ENCODE measurements at places on chromosomes 2 and 18.

- DNase-seq: no peak
Observed at GRCh38 chr2:126029316-126029715, 626.6 kb upstream of the GYPC start.

- DNase-seq: no peak
Observed at GRCh38 chr2:51028829-51029228, 3.1 kb downstream of the NRXN1 start.

GRCh38 chr2:47254464-47254863 is 99.4 kb upstream of the STPG4 start:
- no peak for DNase-seq

DNA sequence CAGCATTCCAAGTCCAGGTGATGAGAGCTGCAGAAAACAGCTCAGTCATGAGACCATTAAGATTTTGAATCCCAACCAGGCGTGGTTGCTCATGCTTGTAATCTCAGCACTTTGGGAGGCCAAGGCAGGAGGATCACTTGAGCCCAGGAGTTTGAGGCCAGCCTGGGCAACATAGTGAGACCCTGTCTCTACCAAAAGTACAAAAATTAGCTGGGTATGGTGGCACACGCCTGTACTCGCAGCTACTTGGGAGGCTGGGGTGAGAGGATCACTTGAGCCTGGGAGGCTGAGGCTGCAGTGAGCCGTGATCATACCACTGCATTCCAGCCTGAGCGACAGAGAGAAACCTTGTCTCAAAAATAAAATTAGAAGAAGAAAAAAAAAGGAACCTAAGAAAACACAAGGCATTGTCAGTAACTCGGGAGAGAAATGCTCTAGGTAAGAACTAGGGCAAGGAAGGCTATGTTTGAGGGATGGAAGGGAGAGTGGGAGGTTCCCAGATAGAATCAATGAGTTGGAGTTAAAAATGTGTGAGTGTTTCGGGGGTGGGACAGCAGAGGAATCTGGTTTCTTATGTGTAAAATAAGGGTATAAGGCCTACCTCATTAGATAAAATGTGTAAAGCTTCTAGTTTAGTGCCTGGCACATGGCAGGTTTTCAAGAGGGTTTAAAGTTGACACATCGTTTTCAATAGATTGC is 23.3 kb upstream of the MTA3 start:
- no peak for DNase-seq

DNA sequence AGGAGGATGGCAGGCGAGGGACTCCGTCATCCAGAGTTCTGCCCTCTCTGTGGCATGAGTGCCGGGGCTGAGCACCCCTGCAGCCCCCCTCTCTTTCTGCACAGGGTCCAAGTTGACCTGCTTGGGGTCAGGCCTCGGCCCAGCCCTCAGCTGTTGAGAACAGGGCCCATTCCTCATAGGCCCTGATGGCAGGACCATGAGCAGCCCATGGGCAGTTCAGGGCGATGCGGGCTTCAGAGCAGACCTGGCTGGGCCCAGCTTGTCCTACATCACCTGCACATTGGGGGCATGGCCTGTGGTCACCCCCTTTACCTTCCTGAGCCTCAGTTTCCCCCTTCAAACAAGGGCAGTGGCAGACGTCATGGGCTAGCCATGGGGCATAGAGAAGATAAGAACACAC is 238.1 kb downstream of the SEPTIN10 start:
- no peak for DNase-seq

GRCh38 chr18:28995319-28995718 is 818.4 kb upstream of the CDH2 start:
- peak; percentile 9 for DNase-seq

- no peak for DNase-seq
Observed at GRCh38 chr2:196247976-196248280, 76.5 kb upstream of the STK17B start.

DNA sequence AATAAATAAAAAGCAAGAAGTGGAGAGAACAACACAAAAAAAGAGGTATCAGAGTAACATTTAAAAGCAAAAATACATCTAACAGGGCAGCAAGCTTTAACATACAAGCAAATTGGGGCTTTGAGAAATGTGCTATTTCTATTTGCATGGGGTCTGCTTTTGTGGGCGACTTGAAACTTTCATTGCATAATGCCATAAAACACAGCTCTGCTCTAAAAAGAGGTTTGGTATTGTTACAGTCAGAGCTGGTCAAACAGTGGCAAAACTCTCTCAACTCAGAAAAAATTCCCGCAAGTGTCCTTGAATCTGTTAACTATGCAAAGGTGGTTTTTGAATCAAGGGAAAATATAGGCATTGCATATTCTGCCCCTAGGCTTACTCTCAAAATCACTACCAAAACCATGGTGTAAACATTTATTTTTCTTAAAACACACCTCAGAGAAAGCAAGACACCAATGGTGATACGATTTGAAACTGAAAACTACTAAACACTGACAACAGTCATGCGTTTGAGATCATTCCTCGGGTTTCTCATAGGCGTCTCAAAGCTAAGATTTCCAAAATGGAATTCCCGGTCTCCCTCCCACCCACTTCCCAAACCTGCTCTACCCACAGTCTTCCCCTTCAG is 45.5 kb downstream of the RNF152 start:
- no peak for DNase-seq

DNA sequence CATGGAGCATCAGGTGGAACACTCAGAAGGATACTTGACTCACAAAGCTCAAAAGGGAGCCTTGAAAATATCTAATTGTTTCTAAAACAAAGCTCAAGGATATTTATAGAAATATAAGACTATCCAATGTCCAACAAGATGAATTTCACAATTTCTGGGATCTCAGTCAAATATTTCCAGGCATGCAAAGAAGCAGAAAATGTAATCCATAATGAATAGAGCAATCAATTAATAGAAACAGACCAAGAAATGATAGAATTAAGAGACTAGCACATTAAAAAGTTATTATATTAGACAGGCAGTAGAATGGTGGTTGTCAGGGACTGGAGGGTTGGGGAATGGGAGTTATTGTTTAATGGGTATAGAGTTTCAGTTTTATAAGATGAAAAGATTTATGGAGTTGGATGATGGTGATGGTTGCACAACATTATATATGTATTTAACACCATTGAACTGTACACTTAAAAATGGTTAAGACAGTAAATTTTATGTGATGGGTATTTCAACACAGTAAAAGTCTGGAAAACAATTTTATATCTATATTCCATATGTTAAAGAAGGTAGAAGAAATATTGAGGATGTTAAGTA is 189.9 kb upstream of the PIEZO2 start:
- peak; percentile 22 for DNase-seq

DNA sequence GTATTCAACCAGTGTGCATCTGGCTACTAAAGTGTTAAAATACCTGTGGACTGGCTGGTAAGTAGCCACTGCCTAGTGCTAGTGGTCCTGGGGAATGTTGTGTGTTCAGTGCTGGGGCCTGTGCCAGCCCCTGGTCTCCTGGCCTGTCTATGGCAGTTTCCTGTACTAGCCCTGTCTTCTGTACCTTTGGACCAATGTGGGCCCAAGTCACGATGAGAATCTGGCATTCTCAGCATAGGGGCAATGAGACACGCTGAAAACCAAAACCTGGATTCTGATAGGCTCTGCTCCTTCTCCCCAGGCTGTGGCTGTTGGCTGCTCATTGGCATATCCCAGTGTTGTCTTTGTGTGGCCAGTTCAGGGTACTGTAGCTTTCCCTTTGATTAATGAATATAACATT is 170.4 kb downstream of the PTPRM start:
- DNase-seq: no peak

DNA sequence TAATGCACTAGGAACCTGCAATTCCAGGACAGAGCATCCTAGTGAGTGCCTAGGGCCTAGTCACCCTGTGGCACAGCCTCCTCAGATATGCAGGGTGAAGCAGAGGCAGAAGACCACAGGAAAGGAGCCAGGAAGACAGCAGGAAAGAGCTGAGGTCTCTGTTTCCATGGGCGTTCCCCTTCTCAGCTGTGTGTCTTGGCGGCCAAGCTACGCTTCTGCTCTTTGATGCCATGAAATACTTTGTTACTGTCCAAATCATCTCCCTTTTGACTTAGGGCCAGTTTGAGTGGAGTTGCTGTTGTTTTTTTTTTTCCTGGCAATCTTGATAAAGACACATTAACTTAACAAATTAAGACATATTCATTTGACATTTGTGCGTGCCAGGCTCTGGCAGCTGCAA is 67.3 kb downstream of the APOB start:
- no peak for DNase-seq

- DNase-seq: no peak
Observed at GRCh38 chr18:13646633-13647032, 79.7 kb downstream of the FAM210A start.

- DNase-seq: no peak
Observed at GRCh38 chr18:42996824-42997223, 118.7 kb downstream of the RIT2 start.

- DNase-seq: no peak
Observed at GRCh38 chr2:65053199-65053598, 3.0 kb upstream of the CEP68 start.

DNA sequence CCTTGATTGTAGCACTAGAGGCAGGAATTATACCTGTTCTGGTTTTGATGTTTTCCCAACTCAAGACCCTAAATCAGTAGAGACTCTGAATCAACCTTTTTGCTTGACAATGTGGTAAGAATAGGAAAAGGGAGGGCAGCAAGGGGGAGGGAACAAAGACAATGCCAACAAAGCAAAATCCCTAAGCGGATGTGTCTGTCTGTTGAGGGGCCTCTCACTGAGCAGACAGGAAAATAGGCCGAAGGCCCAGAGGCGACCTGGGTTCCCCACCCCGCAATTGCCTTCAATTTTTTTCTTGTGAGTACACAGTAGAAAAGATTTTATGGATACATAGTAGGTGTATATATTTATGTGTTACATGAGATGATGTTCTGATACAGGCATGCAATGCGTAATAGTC is 75.6 kb downstream of the MAP4K4 start:
- no peak for DNase-seq

DNA sequence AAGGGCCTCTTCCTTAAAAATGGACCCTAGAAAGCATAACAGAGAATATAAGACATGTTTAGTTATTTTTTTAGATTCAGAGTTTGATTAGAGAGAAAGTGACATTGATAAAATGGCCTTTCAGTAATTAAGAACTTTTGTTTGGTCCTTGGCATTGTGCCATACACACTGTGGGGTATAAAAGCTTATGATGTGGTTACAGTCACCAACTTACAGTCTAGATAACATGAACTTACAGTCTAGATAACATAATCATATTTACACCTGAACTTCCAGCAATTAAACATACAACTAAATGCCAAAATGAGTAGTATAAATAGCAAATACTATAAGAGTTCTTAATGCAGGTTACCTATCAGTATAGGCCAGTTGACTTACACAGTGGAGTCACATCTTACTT is 25.6 kb upstream of the EFEMP1 start:
- no peak for DNase-seq

DNA sequence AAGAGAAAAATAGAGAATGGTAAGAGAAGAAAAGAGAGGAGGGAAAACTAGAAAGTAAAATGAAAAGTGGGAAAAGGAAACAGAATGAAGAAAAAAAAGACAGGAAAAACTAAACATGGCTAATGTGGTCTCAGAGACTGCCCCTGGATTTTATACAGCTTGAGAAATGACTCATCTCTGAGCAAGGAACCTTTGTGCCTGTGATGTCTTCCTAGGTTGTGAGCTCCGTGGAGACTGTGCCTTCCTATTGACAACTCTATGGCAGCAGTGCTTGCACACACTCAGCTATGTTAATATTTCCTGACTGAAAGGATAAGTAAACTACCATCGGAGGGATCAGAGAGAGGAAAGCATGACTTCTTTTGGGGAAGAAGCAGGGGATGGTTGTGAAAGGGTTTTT is 203.8 kb downstream of the RDH14 start:
- DNase-seq: peak; percentile 14

GRCh38 chr2:36441816-36442215 is 86.2 kb downstream of the CRIM1 start:
- peak; percentile 91 for DNase-seq

DNA sequence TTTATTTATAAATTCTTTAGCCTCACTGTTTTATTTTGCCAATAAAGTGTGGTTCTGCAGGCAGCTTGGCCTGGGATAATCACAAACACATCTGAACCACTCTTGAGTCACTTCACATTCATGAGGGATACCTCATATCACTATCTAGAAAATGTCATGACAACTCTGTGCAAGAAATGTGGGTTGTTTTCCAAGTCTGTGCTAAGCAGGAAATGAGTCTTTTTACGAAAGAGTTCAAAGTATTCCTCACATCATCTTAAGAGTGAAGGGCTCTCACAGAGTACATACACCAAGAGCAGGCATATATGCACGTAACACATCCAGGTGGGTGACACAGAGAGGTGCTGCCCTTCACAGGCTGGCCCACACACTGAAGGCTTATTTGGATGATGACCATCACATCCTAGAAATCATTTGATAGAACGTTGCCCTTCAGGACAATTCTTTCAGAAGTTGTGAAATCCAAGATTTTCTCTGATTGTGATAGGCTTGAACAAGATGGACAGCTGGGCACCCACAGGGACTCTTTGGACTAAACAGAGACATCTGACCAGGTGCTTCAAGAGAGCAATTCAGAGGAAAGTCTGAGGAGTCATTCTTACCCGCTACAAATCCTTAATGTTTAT is 811.1 kb upstream of the LRATD1 start:
- DNase-seq: peak; percentile 96

GRCh38 chr2:164954954-164955701 is at the start of gene SLC38A11:
SLC38A11 (minus strand) TSS chr2:164955525; CDS start chr2:164955247, 278 bp downstream.
- DNase-seq: peak; percentile 5

DNA sequence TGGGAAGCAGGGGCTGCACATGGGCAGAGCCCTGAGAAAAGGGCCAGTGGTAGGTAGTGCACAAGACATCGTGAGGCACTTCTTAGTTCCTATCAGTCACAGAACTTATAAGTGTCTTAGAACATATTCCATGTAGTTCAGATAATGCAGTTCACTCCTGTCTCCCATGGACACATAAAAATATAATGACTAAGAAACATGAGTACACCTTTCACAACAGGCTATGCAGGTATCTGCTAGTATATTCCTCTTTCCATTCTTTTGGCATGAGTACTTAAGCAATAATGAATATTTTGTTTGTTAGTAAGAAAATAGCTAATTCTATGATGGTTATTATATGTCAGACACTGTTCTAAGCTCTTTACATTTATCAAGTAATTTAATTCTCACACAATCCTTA is 808.4 kb downstream of the BCL11A start:
- no peak for DNase-seq

DNA sequence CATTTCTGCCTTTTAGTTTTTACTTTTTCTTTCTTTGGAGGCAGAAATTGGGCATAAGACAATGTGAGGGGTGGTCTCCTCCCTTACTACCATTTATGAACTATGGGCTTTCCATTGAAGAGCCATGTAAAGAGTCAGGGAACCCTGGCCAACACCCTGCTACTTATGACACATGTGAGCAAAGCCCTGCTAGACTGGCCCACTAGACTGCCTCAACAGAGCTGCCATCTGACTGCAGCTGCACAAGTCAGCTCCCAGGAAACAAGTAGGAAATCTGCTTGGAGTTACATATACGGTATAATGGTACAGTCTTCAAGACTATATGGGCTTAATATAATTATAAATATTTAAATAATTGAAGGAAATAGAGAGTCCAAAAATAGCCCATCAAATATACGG is 816.8 kb downstream of the TRIB2 start:
- no peak for DNase-seq

DNA sequence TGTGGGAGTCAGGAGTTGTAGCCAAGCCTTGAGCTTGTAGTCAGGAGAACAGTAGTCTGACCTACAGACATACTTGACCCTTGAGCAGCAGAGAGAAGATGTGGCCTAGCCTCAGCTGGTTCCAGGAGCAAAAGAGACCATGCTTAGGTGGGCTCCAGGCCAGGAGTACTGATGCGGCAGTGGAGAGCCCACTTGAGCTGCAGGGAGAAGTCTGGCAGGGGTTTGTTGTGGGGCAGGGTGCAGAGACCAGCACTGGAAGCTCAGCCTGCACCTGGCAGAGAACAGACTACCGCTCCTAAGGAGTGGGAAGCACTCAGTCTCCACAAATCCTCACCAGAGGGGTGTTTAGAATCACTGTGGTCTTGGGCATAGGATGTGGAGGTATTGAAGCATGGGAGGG is 197.9 kb downstream of the TPGS2 start:
- DNase-seq: no peak

All from cardiac fibroblast (primary cell).